ENCODE measurements at places on chromosomes 1 and 21.

DNA sequence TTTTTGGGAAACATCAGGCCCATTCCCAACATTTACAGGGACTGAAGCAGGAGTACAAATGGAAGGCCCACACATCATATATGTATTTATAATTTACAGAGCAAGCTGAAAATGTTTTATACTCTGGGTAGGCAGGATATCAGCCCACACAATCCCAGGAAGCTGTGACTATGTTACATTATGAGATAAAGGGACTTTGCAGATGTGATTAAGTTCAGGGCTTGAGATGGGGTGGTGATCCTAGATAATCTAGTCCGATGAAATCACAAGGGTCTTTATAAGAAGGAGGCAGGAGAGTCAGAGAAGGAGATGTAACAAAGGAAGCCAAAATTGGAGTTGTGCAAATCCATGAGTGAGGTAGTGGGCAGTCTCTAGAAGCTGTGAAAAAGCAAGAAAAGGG, 160.5 kb downstream of the PDE4B start:
- no peak for DNase-seq

GRCh38 chr1:165290148-165290547, 66.4 kb downstream of the LMX1A start:
- no peak for DNase-seq

- no peak for DNase-seq
Observed at GRCh38 chr1:94321662-94322061, 84.3 kb upstream of the ARHGAP29 start.

DNA sequence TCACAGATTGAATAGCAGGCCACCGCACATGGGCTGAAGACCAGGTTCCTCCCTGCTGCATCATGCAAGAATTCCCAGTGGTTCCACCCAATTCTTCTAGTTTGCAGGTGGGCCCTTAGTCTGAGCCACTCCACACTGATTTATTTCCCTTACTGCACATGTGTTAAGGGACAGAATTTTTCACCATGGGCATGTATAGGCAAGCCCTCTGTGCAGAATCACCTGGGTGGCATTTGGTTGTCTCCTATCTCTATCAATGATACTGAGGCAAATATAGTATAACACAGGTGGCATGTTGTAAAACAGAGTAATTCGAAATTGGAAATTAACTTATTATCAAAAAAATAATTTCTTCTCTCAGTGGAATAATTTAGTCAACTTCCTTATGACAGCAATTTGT, 1892.4 kb downstream of the NCAM2 start:
- DNase-seq: no peak

DNA sequence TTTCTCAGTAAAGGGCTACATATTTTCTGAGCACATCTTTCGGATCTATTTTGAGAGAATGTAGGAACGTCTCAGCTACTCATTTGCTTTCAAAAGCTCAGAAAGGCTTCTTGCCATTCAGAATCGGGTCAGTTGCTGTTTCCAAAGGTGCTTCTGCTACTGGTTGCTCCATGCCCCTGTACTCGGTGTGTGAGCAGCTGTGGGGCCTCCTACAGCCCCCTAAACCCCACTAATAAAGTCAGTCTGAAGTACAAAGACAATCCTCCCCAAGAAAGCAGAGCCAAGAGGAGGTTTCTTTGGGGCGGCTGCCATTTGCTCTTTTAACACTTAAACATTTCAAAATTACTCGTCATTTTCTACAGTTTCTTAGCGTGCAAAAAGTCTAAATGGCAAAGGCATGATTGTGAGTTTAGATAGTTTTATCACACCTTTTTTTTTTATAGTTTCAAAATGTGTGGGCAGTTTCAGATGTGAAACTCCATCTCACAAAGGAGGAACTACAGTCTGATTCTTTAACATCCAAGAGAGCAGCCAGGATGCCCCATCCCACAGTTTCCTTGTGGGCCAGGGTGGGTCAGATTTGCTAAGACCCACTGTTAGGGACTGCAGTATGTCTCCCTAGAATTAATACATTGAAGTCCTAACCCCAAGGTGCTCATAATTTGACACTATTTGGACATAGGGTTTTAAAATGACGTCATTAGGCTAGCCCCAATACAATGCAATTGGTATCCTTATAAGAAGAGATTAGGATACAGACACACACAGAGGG, 4.1 kb downstream of the RUNX1 start:
- no peak for DNase-seq

All from activated CD4-positive, alpha-beta T cell treated with anti-CD3 and anti-CD28 coated beads for 1 hour (primary cell).